SJSA1 (cell line): ENCODE measurements at places on chromosomes 5 and 9. TPM values are rescaled to one million over a fixed set of nuclear protein-coding genes. Genes with fewer than 3 reads are reported as not detected.

DNA sequence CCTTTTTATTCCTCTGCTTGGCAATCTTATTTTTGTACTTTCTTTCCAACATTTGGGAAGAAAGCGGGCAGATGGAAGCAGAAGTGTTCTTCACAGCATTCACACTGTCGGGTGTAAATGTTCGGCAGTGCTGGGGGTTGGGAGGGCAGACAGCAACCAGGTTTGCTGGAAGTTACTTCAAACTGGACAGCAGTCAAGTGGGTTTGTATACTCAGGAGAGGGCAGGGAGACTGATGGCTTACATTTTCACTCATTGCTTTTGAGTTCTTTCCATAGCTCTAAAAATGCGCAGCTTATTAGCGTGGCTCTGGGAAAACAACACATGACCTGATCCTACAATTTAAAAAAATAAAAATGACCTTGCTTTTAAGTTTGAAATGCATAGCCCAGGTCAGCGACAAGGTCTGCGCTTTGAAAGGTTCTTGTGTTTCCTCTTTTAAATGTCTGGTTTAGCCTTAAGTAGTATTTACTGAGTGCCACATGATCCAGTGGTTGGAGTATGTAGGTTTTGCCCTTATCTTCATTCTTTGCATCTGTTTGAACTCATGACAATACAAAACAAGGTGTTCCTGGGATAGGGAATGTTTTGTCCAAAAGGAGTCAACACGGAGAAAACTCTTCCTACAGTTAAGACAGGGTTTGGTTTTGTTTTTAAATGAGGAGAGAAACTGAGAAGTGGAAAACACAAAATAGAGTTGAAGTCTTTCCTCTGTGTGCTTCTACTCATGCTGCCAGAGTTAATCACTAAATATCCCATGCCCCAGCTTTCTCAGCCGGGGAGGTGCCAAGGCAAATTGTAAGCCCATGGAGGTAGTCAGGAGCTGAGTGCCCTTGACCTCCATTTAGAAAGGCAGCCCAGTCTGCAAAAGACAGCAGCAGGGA lies 132.7 kb upstream of the DMRT1 start:
- H3K4me3 ChIP-seq = peak overlapping the region; percentile 20
- no peak for DNase-seq
- no peak overlapping the region for H3K27ac ChIP-seq
- no peaks in the 10 kb centered on the region for H3K27me3 ChIP-seq

DNA sequence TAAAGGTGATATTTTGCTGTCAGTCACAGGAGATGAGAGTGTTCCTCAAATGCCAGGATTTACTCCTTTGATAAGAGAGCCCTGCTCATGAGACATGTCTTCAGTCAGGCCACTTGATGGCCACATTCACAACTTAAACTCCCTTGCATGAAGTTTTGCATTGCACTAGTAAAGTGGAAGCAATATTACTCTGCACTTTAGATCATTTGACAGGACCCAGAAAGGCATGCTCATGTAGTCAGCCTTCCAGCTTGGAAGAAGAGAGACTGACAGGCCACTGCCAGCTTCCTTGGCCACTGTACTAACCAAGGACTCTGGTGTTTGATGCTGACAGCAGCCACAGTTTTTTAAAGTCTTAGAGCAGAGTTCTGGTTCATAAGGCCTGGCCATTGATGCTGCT lies 42.6 kb downstream of the NPR3 start:
- DNase-seq = no peak
- H3K27me3 ChIP-seq = no peaks in the 10 kb centered on the region
- no peak overlapping the region for H3K4me3 ChIP-seq

- H3K27ac ChIP-seq = peak overlapping the region; percentile 70
- H3K4me1 ChIP-seq = peaks cover 19% of the 10 kb centered on the region
- H3K4me3 ChIP-seq = peak overlapping the region; percentile 90
- H3K27me3 ChIP-seq = peaks cover 31% of the 10 kb centered on the region
Observed at GRCh38 chr5:472076-472655, 29.2 kb downstream of the EXOC3 start.

DNA sequence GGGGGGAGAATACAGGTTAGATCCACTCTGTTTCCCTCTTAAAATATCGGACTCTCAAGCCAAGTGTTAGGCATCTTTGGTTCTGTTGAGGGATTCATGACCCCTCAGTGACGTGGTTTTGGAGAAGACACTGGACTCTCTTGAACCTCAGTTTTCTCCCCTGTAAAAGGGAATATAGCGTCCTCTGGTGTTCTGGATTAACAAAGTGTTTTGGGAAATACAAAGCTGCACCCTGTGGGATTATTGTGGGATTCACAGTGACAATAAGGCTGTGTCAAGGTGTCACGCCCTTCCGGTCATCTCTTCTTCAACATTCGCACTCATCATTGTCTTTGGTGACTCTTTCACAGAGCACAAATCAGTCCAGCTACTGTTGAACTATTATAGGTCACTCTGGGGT lies 139.0 kb downstream of the IRX1 start:
- H3K36me3 ChIP-seq = no peaks in the 10 kb centered on the region
- H3K27ac ChIP-seq = no peak overlapping the region
- H3K4me3 ChIP-seq = no peak overlapping the region
- H3K4me1 ChIP-seq = no peaks in the 10 kb centered on the region

Gene MAST4
- 1.2 and 2.3 TPM in 2 replicates for total RNA-seq

GRCh38 chr9:129962889-129963703 lies 79.9 kb downstream of the FNBP1 start:
- no peaks in the 10 kb centered on the region for H3K27me3 ChIP-seq
- peak overlapping the region; percentile 34 for H3K4me3 ChIP-seq
- peak overlapping the region; percentile 96 for H3K27ac ChIP-seq
- H3K4me1 ChIP-seq = peaks cover 59% of the 10 kb centered on the region
- peak; percentile 59 for DNase-seq
- peaks cover 1% of the 10 kb centered on the region; the same call in 1 of the 2 replicates for H3K36me3 ChIP-seq

DNA sequence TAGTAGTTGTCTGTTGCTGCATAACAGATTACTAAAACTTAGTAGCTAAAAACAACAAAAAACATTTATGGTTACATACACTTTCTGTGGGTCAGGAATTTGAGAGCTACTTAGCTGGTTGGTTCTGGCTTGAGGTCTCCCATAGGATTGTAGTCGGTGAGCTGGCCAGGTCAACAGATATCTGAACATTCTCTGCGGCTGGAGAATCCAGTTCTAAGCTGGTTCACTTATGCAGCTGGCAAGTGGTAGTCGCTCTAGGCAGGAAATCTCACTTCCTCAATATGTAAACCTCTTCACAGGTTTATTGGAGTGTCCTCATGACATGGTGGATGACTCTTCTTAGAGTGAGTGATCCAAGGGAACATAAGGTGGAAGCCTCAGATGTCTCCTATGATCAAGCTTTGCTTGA lies 65.7 kb upstream of the TNFAIP8 start:
- H3K4me1 ChIP-seq = peaks cover 18% of the 10 kb centered on the region
- H3K4me3 ChIP-seq = no peak overlapping the region
- no peak for DNase-seq
- no peaks in the 10 kb centered on the region for H3K27me3 ChIP-seq
- H3K27ac ChIP-seq = no peak overlapping the region

Gene STPG3
- not detected in 2 replicates for total RNA-seq

- peak; percentile 59 for DNase-seq
- H3K27me3 ChIP-seq = no peaks in the 10 kb centered on the region
- H3K27ac ChIP-seq = peak overlapping the region; percentile 72
- peaks cover 38% of the 10 kb centered on the region for H3K36me3 ChIP-seq
Observed at GRCh38 chr5:151772029-151772845, 483 bp downstream of the G3BP1 start.

DNA sequence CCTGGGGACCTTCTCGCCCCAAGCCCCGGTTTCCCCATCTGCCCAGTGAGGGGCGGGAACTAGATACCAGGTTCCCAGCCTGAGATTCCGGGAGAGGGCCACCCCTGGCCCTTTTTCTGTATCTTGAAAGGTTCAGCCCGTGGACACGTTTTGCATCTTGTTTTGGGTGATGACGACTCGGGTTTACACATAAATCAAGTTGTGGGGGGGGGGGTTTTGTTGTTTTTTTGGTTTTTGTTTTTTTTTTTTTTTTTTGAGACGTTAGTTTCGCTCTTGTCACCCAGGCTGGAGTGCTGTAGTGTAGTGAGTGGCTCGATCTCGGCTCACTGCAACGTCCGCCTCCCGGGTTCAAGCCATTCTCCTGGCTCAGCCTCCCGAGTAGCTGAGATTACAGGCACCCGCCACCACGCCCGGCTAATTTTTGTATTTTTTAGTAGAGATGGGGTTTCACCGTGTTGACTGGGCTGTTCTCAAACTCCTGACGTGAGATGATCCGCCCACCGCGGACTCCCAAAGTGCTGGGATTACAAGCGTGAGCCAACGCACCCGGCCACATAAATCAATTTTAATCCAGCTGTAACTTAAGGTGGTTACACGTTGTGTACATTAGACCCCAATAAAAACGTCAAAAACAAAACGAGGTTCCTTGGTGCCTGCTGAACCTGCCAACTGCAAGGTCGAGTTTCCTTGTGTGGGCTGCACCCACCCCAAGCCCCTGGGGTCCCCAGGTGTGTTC lies 1.1 kb upstream of the BRD3 start:
- H3K4me3 ChIP-seq = peak overlapping the region; percentile 99
- H3K27me3 ChIP-seq = peaks cover 24% of the 10 kb centered on the region
- peaks cover 9% of the 10 kb centered on the region; the same call in 1 of the 2 replicates for H3K36me3 ChIP-seq
- DNase-seq = no peak
- H3K4me1 ChIP-seq = peaks cover 26% of the 10 kb centered on the region

DNA sequence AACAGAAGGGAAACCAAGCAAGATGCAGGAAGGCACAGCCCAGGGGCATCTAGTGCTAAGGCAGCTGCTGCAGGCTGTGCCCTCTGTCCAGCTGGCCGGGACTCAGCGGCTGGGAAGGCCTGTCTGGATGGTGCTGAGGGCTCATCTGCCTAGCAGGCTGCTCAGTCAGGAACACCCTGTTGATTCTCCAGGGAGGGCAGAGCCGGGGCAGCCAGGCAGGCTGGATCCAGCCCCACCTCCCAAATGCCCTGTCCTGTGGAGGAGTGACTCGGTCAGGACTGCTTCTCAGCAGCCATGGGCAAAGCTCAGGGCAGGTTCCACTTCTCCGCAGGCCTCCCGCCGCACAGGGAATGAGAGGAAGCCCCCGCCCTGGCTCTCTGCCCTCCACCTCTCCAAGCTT lies 7.8 kb upstream of the LCN9 start:
- H3K27ac ChIP-seq = no peak overlapping the region
- H3K36me3 ChIP-seq = no peaks in the 10 kb centered on the region
- no peak for DNase-seq
- no peaks in the 10 kb centered on the region for H3K27me3 ChIP-seq
- no peak overlapping the region for H3K4me3 ChIP-seq

DNA sequence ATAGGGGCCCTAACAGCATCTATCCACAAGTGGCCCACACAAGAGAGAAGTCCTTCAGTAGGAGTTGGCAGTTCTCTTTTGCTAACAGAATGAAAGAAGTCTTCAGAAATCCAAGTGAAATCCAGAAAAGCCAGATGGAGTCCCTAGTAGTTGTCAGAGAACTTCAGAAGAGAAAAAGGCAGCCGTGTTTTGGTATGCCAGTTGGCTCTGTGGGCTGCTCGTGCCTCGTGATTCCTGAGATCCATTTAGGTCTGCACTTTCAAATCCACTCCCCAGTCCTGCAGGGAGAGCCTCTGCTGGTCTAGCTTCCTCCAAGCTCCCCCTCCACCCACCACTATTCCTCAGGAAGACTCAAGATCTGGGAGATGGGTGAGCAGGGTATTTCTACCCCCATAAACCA lies 69.0 kb downstream of the CFAP90 start:
- H3K27me3 ChIP-seq = 0 out of 2 replicates have a peak, but pooled peaks cover 3% of the 10 kb centered on the region
- DNase-seq = no peak
- H3K4me1 ChIP-seq = no peaks in the 10 kb centered on the region
- no peaks in the 10 kb centered on the region for H3K36me3 ChIP-seq

- no peaks in the 10 kb centered on the region for H3K4me1 ChIP-seq
- no peaks in the 10 kb centered on the region for H3K27me3 ChIP-seq
- H3K27ac ChIP-seq = no peak overlapping the region
- H3K4me3 ChIP-seq = no peak overlapping the region
Observed at GRCh38 chr9:119252671-119253299, 116.5 kb downstream of the BRINP1 start.

DNA sequence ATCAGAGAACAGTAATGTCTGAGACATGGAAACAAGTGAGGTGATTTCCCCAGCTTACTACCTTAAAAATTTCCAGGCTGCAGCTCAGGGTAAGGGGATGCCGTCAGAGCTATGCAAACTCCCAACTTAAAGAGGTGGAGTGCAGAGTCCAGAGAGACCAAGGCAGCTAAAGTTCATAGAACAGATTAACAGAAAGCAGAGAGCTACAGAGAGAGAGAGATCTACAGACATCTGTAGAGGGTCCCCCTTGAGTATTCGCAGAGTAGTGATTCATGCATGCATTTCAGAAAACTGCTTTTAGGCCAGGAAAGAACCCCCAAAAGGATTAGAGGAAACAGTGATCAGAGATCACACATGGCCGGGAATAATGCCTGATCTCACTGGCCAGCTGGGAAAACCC lies 306.2 kb upstream of the PUM3 start:
- no peak for DNase-seq
- no peaks in the 10 kb centered on the region for H3K36me3 ChIP-seq
- no peak overlapping the region for H3K27ac ChIP-seq
- no peaks in the 10 kb centered on the region for H3K27me3 ChIP-seq

Gene GLDC
- total RNA-seq = 0.18 TPM in 1 of 2 replicates, not detected in the other

GRCh38 chr5:175706499-175706898 lies 48.6 kb downstream of the HRH2 start:
- no peaks in the 10 kb centered on the region for H3K36me3 ChIP-seq
- H3K27me3 ChIP-seq = peaks cover 29% of the 10 kb centered on the region
- no peak for DNase-seq
- H3K4me3 ChIP-seq = no peak overlapping the region

Gene C9orf50
- total RNA-seq = not detected in 2 replicates

DNA sequence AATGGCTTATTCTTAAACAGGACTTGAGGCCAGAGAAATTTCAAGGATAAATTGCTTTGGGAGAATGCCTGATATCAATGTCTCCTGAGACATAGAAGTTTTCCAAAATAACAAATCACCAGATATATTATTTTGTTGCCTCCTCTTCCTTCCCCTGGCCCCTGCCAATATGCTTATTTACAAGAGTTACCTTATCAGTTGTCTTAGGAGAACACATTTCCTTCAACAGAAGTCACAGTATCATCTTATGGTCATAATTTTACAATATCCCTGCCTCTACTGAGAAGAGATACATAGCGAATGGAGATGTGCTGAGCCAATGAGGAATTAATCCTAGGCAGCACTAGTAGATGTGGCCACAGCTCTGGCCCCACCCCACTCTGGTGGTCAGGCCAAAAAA lies 43.1 kb downstream of the TMEM252 start:
- H3K27me3 ChIP-seq = no peaks in the 10 kb centered on the region
- no peak overlapping the region for H3K4me3 ChIP-seq
- H3K36me3 ChIP-seq = no peaks in the 10 kb centered on the region
- no peaks in the 10 kb centered on the region for H3K4me1 ChIP-seq
- no peak overlapping the region for H3K27ac ChIP-seq

GRCh38 chr5:173926359-173926758 lies 38.2 kb downstream of the CPEB4 start:
- no peak overlapping the region for H3K27ac ChIP-seq
- H3K4me3 ChIP-seq = no peak overlapping the region
- H3K36me3 ChIP-seq = peaks cover 10% of the 10 kb centered on the region
- H3K27me3 ChIP-seq = no peaks in the 10 kb centered on the region

DNA sequence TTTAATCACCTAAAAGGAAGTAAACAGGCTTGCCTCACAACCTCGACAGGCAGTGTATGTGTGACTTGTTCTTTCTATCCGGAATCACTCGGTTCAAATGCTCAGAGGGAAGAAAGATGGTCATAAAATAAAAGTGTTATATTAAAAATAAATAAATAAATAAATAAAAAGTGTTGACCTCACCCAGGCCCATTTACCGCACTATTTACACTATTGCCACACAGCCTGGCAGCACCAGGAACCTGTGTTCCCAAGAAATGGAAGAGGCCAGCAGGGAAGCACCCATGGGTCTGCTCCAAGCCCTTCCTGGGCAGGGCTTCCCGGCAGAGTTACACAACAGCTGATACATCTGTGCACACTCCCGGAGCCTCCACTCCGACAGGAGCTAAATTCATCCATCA lies 127.9 kb downstream of the EFNA5 start:
- no peak overlapping the region for H3K4me3 ChIP-seq
- H3K36me3 ChIP-seq = no peaks in the 10 kb centered on the region
- no peak for DNase-seq
- H3K27me3 ChIP-seq = no peaks in the 10 kb centered on the region
- peaks cover 18% of the 10 kb centered on the region for H3K4me1 ChIP-seq
